Thyroid gland (tissue), 4 donors: ENCODE measurements at places on chromosomes 12 and 14. TPM values are rescaled to one million over a fixed set of nuclear protein-coding genes. Genes with fewer than 3 reads are reported as not detected.
A peak's percentile ranks its signal among the peaks of the same experiment; 100 is the strongest.

The GUCY2C gene
- not detected for total RNA-seq

The C12orf54 gene
- not detected for total RNA-seq

The SLCO1C1 gene
- 4.7 TPM for total RNA-seq

The CCDC198 gene
- total RNA-seq: not detected

The KRT82 gene
- total RNA-seq: not detected

The ACOT6 gene
- total RNA-seq: not detected

The OR6J1 gene
- not detected for total RNA-seq

The SYT10 gene
- total RNA-seq: not detected

- DNase-seq: no peak
Measured at GRCh38 chr14:71482671-71483070, 449.6 kb upstream of the RGS6 start.

- peak; percentile 64 for DNase-seq
Measured at GRCh38 chr12:24948757-24949722, at the start of gene BCAT1. Gene BCAT1 (minus strand): TSS chr12:24949101. CDS start chr12:24948932, 169 bp downstream.

- DNase-seq: no peak
Measured at GRCh38 chr14:30527196-30527595, 31.8 kb upstream of the G2E3 start.

- no peak for DNase-seq
Measured at GRCh38 chr12:128810182-128811127, 13.3 kb downstream of the SLC15A4 start.

DNA sequence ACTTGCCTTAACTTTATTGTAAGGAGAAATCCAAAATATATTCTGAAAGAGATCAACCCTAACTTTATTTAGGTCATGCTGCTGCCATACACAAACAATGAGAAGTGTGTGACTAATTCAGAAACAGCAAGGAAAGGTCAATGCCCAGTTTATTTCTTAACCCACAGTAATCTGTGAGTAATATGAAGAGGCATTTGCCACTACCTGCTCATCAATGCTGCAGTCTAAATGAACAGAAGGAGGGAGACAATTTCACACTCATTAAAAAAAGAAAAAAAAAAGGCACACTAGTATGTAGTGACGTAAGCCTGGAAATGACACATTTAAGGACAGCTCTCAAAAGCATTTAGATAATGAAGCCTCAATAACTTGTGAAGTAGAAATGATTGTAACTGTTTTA, 90.5 kb upstream of the FOXN3 start:
- no peak for DNase-seq

DNA sequence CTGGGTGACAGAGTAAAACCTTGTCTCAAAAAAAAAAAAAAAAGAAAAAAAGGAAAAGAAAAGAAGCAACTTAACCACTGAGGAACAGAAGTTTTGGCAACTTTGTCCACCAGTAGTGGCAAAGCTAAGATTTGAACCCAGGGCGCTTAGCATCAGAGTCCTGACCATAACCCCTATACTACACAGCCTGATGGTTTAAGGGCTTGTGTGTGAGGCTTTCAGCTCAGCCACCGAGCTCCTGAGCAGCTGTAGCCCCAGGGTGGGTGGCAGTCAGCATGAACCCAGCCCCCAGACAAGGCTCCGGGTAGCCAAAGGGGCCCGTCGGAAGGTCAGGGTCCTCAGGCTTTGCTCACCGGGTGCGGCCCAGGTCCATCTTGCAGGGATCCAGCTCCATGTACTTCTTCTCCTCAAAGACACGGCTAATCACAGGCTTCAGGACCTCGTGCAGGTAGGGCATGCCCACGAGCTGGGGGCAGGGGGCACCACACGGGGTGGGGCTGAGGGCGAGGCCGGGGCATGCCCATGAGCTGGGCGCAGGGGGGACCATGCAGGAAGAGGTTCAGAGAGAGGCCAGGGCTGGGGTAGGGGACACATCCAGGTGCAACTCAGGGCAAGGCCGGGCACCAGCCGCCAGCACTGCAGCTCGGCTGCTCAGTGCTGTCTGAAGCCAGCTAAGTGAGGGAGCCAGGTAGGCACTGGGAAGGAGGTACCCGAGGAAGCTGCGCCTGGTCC, 20.9 kb downstream of the RASAL1 start:
- DNase-seq: no peak

DNA sequence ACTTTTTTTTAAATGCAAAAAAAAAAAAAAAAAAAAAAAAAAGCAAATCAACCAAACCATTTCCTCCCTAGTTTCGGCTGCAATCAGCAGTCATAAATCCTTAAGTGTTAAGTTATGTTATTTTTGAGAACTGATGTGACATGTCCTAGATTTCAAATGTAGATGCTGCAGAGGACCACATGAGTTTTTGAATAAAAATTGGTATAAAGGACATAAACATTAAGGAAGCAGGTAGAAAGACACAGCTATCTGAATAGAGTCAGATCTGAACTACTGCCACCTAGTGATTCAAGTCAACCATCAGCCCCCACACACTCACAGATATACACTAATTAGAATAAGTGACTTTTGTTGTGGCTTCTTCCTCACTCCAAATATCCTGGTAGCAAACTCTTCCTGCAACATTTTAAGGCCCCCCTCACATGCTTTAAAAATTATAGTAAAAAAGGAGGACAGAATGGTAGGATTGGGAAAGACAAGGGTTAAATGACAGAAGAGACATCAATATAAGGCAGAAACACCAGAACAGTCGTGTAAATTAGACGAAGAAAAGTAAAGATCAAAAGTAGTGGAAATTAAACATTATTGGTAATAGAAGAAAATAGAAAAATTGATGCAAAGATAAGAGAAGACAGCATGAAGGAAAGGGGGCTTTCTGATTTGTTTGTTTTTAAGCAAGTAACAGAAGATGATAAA, 394.5 kb upstream of the ATP2B1 start:
- no peak for DNase-seq

DNA sequence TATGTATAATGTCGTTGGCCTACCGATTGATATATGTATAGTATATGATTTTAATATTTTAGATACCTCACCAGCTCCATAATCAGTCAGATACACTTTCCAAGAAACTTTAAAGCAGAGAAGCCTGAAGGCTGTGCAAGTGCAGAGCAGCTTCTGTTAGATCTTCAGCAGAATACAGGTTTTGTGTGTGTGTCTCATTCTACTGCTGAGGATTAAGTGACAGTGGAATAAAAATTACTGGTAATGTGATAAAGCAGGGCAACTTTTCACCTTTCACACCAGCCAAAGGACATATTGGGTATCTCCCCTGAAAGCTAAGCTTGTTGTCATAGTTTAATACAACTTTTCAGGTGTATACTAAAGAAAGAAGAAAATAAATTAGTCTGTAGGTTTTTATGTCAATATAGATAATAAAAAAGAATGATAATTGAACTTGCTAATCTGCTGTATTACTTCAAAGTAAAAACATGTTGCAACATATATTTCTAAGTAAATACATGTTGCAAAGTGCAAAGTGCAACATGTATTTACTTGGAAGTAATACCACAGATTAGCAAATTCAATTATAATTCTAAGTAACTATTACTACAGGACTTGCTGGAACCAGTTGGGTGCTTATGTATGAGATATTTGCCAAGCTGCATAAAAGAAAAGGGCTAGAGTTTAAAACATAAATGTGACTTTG, 128.3 kb downstream of the SLC16A7 start:
- no peak for DNase-seq

DNA sequence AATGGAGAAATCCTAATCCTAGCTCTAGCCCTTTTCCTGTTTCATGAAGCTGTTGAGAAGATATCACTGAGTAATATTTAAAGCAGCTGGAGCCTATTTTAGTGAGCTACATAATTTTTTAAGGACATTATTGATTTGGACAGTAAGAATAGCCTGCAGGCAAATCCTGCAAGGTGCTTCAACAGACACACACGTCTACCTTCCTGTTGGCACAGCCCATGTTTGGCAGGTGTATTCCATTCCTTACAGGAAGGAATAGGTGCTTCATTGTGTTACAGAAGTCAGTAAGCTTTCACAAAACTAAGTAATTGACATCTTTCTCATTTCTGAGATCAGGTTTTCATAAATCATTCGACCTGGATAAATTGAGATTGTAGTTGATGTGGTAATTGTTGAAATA, 50.6 kb downstream of the FOXA1 start:
- DNase-seq: no peak
